ENCODE measurements at places on chromosomes 1 and 21. TPM values are rescaled to one million over a fixed set of nuclear protein-coding genes. Genes with fewer than 3 reads are reported as not detected.

DNA sequence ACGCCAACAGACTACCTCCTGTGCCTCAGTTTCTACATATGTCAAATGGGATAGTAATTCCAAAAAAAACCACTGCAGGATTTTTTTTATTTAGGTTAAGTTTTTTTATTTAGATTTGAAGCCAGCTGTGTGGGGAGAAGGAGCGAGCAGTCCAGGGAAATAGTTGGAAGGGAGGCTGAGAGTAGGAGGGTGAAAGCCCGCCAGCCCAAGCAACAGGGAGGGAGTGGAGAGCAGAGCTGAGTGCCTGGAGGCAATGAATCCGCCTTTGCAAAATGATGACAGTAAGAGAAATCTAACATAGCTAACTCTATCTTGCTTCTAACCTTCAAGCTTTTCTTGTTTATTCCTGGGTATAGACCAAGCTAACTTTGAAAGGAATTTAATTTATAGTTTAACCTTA lies 15.6 kb upstream of the C1orf198 start:
- DNase-seq: no peak

- no peak for DNase-seq
Observed at GRCh38 chr1:98055457-98055856, 134.6 kb upstream of the DPYD start.

CRP gene
- total RNA-seq: 0.26 TPM

AMY2A gene
- not detected for total RNA-seq

LCE1B gene
- 2.0 TPM for total RNA-seq

DNA sequence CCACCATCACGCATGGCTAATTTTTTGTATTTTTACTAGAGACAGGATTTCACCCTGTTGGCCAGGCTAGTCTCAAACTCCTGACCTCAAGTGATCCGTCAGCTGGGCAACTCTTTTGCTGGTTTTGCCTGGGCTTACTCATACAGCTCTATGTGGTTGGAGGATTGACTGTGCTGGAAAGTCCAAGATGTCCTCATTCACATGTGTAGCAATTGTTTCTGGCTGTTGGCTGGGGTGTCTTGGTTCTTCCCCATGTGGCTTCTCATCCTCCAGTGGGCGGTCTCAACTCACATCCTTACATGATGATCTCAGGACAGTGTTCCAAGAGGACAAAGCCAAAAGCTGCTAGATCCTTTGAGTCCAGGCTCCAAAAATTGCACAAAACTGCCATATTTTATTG lies 53.3 kb downstream of the TEX35 start:
- peak; percentile 21 for DNase-seq

DNA sequence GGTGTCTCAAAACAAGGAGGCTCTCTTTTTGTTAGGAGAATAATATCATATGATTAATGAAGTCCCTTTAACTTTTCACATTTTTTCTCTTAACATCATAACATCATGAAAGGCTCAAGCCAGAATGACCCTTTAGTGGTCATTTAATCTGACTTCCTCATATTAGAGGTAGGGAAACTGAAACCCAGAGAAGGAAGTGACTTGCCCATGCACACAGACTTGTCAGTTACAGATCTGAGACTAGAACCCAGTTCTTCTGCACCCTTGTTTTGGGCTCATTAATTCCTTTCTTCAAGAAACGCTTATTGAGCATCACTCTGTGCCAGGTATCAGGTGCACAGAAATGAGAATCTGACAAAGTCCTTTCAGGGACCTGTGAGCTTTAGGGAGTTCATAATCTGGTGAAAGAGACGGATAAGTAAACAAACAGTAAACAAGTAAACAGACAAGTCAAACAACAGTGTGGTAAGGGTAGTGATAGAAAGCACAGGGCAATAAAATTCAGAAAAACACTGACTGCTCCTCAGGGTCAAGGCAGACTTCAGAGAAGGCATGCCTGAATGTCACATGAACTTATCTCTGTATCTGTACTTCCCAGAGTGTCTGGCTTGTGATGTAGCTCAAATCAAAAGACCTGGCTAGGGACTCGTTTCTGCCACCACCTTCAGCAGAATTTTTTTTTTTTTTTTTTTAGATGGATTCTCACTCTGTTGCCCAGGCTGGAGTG lies 38.3 kb upstream of the OSBPL9 start:
- no peak for DNase-seq

- DNase-seq: peak; percentile 96
Observed at GRCh38 chr1:44775078-44775929, at the start of gene RPS8. RPS8 (plus strand) TSS chr1:44775540; CDS start chr1:44775597, 57 bp downstream.

All from MCF 10A (cell line).